CD4-positive, alpha-beta T cell treated with Interleukin-17A for 4 hours (primary cell): ENCODE measurements at places on chromosomes 6 and 20.

GRCh38 chr6:144834426-144835038 lies 549.4 kb downstream of the UTRN start:
- no peak for DNase-seq

DNA sequence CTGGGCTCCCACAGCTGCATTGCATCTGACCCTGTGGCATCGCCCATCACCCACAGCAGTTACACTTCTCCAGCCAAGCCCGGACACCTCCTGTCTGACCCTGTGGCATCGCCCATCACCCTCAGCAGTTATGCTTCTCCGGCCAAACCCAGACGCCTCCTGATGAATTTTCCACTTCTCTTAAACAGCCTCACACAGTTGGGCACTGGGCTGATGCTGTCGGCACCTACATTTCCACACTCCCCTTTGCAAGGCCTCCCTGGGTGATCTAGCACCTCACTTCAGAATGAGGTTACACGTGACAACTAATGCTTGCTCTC lies 175.2 kb upstream of the ARID1B start:
- DNase-seq = no peak

- no peak for DNase-seq
Measured at GRCh38 chr6:170134471-170135440, 156.1 kb downstream of the DLL1 start.

GRCh38 chr6:149140910-149141290 lies 176.6 kb upstream of the TAB2 start:
- DNase-seq = no peak

DNA sequence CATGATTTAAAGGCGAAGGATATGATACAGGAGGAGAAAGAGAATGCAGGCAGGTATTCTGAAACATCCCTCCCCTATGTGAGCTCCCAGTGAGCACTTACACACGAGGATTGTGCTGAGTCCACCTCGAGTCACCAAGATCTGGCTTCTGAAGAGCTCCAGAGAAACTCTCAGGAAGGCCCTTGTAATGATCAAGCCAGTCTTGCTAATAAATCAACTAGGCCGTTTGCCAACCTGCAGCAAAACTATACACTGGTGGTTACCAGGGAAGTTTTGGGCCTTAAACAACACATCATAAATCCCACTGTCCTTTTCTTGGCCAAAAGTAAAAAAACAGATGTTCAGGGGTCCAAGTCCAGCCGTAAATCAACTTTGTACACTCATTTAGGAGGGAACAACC lies 79.2 kb downstream of the STXBP5 start:
- no peak for DNase-seq

GRCh38 chr6:138382498-138383265 lies 5.0 kb downstream of the SMIM28 start:
- no peak for DNase-seq

DNA sequence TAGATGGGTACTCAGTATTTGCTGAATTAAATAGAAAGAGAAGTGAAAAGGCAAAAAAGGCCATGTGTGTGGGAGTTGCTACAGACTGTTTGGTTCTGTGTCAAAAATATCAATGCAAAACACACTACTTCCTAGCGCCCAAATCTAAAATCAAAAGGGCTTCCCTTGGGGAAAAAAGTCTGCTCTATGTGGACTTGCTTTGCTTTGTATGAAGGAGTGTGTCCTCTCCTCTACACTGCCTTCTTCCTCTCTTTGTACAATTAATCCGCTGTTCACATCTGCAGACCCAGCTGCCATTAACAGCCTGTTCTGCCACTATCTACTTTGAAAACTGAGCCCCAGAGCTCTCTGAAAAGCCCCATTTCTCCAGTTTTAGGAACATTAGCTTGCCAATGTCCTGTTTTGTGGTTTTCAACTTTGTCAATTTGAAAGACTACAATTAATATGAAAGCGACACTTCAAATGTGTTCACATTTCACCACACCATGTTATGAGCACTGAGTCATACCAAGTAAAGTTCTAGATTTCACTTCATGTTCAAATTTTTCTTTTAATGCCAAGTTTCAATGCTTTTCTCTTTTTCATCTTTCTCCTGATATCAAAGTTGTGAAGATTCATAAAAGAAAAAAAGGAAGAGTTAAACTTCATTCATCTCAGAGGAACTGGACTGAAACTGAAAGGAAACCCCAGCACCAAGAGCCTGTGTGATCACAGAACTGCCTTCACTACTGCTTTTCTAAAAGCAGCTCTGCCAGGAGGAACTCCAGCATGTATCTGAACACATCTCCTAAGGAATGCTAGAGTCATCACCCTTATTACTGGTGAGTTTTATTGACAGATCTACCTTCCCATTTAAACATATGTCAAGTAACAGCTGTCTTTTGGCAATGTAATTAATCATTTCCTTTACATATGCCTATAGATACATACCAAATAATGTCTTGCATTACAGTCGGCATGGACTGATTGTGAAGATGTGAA lies 102.6 kb downstream of the KIF13A start:
- no peak for DNase-seq

GRCh38 chr20:43662943-43663655 lies 3.8 kb upstream of the MYBL2 start:
- DNase-seq = no peak

DNA sequence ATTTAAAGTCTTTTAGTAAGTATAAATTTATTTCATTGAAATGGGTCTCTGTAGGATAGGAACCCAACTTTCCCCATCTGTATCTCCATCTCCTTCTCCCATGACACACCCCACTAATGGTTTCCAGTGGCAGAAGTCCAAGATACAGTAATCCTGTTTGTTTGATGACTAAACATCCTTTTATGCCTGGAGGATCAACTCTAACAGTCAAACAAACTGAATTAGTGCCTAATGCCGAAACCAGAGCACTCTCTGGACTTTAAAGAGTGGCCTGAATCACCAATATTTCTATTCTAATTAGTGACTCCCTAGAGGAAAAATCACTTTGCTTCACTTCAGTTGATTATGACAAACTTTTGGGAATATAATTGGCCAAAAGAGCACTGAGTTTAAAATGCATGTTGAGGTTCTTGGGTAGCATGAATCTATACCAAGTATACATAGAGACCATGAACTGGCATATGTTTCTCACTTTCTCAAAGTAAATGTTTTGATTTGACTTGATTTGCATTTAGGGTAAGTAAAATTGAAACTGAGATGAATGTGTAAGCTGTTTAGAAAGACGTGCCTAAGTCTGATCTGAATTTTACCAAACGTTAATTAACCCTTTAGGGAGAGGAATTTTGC lies 776.4 kb upstream of the NRSN1 start:
- no peak for DNase-seq

- no peak for DNase-seq
Measured at GRCh38 chr6:132052096-132052495, 100.9 kb upstream of the CCN2 start.

- DNase-seq = no peak
Measured at GRCh38 chr20:33569802-33570391, 80.0 kb downstream of the CBFA2T2 start.

- DNase-seq = no peak
Measured at GRCh38 chr6:79526897-79527296, 10.3 kb downstream of the LCA5 start.

DNA sequence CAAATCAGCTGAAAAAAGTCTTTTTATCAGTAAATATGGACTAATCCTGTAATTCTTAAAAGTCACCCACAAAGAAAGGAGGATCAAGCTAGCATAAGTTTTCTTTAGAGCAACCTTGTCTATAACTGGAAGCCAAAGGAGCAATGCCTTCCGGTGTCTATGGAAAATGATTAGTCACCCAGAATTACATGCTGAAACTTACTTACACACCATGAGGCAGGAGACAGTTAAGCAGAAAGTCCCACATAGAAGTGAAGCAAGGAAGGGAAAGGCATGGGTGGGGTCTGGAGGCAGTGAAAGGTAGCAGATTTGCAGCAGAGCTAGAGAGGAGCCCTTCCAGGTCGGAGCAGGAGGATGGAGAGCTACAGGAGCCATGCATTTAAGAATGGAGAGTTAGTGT lies 153.7 kb upstream of the RIPOR2 start:
- no peak for DNase-seq

GRCh38 chr6:126761854-126762253 lies 356.6 kb upstream of the RSPO3 start:
- no peak for DNase-seq

GRCh38 chr6:118804091-118804490 lies 89.9 kb upstream of the ASF1A start:
- DNase-seq = no peak

DNA sequence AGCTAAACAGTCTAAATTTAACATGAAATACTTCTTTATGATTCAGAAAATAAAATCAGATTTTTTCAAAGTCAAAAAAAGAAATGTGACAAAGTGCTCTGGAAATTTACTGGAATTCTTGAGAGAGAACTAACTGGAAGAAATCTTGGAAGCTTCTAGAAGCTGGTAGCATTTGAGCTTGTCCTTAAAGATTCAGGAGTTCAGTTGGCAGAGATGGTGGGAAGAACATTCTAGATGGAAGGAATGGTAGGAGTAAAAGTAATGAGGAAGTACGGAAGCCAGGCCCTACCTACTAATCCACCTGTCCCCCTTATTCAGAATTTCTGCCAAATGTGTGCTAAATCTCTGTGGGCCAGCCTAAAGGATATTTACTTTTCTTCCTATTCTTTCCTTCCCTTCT lies 21.2 kb downstream of the RALY start:
- DNase-seq = no peak
